ENCODE measurements at places on chromosomes 5 and 9.

DNA sequence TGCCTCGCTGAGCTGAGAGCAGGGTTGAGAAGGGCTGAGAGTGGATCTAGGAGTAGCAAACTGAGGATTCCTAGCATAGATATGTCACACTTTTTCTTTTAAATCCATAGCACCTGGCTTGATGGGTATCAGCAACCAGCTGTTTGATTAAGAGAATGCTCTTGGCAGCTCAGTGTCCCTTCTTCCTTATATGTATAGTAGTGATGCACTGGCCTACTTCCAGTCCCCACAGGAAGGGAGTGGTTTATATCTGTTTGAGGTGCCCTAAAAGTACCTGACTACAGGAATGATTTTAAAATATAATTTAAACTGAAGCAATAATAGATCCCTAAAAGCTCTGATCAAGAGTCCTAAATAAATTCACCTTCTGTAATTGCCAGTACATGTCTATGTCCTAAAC is 546.8 kb upstream of the ZNF608 start:
- no peak for DNase-seq

DNA sequence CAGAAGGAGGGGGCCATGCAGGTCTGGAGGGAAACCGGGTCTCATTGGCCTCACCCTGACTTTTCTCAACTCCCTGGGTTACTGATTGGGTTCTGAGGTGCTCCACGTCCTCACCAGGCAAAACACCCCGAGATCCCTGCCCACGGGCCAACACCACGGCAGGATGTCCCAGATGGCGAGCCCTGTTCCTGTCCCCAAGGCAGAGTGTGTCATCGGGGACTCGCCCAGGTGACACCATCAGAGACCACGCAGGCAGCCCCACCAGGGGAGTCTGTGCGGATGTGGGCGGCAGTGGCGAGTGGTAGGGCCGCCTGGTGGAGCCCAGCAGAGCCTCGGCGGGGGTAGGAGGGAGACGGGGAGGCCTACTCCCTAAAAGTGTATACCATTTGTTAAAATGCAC is 59.0 kb upstream of the UBAC1 start:
- no peak for DNase-seq

DNA sequence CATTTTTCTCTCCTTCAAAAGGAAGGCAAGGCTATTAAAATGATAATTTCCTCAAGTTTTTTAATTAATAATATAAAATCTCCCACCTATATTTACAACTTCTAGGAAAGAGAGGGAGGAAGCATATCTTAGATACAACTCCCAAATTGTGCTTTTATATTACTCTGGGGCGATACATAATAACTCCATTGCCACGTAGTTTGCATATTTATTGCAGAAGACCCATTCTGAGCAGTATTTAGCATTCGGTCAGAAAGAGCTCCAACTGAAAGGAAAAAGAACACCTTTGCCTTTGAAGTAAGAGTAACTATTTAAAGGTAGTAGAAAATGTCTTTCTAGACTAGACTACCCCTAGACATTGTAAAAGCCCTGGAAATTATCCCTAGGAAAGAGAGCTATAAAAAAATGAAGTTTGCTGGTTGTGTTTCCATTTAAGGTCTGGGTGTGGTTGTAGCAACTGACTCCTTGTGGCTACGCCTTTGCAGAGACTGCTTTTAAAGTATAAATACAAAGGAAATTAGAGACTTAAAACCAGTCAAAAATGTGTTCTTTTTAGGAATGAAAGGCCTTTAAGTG is 566.1 kb downstream of the ZNF608 start:
- DNase-seq = peak; percentile 40

- DNase-seq = no peak
Measured at GRCh38 chr5:124868676-124869075, 122.2 kb upstream of the ZNF608 start.

GRCh38 chr5:1564182-1564748 is 40.5 kb upstream of the LPCAT1 start:
- no peak for DNase-seq
